H1 (cell line): ENCODE measurements at places on chromosomes 5 and 9. TPM values are rescaled to one million over a fixed set of nuclear protein-coding genes. Genes with fewer than 3 reads are reported as not detected.

Gene SLIT3
- total RNA-seq, result 0.86 and 1.1 TPM in 2 replicates

Gene SLC4A9
- total RNA-seq, result 0.15 and 0.28 TPM in 2 replicates

Gene SCGB3A2
- total RNA-seq, result 63.6 and 74.3 TPM in 2 replicates

Gene SLC6A18
- not detected in 2 replicates for total RNA-seq

Gene CAMK2A
- total RNA-seq, result 0.23 and 0.28 TPM in 2 replicates

Gene AK8
- 0.48 and 0.52 TPM in 2 replicates for total RNA-seq

Gene HACD4
- 0.61 and 0.86 TPM in 2 replicates for total RNA-seq

Gene LHX3
- not detected in 2 replicates for total RNA-seq

Gene BTNL3
- total RNA-seq, result not detected in 2 replicates

Gene NR5A1
- total RNA-seq, result 0.42 and 0.58 TPM in 2 replicates

- H3K27me3 ChIP-seq, result no peaks in the 10 kb centered on the region
- H3K4me3 ChIP-seq, result no peak overlapping the region
- no peak for DNase-seq
- H3K36me3 ChIP-seq, result no peaks in the 10 kb centered on the region
- peaks cover 2% of the 10 kb centered on the region; the same call in 1 of the 2 replicates for H3K4me1 ChIP-seq
- no peak overlapping the region for H3K27ac ChIP-seq
These were observed 151.5 kb downstream of the TAF11L14 start for GRCh38 chr5:17785774-17786173.

DNA sequence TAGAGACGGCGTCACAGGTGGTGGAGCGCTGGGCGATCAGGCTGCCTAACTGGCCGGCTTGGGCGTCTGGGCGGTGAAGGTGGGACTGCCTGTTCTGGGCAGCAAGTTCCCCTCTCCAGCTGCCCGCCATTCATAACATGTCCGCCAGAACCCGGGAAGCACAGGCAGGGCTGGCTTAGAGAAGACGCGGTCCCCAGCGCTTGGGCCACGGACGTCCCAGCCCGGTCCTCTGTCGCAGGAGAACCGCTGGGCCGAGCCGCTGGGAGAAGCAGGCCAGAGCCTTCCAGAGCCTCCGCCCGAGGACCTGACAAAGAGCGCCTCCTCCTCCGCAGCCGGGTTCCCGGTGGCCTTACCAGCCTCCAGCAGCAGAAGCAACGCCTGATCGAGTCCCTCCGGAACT is 15.2 kb upstream of the HAND1 start:
- H3K36me3 ChIP-seq, result no peaks in the 10 kb centered on the region
- no peaks in the 10 kb centered on the region for H3K27me3 ChIP-seq
- DNase-seq, result peak; percentile 55

GRCh38 chr5:140557136-140557805 is at the start of gene SRA1:
Gene SRA1 (minus strand): TSS chr5:140557473. CDS start chr5:140557452, 21 bp downstream.
- no peaks in the 10 kb centered on the region; the same call in none of the 2 replicates for H3K36me3 ChIP-seq
- H3K4me3 ChIP-seq, result peak within 1 kb of the TSS; percentile 61

GRCh38 chr9:135046739-135047350 is 40.6 kb upstream of the OLFM1 start:
- no peaks in the 10 kb centered on the region for H3K4me1 ChIP-seq
- H3K27ac ChIP-seq, result no peak overlapping the region
- no peak for DNase-seq
- H3K4me3 ChIP-seq, result no peak overlapping the region
- H3K27me3 ChIP-seq, result no peaks in the 10 kb centered on the region

DNA sequence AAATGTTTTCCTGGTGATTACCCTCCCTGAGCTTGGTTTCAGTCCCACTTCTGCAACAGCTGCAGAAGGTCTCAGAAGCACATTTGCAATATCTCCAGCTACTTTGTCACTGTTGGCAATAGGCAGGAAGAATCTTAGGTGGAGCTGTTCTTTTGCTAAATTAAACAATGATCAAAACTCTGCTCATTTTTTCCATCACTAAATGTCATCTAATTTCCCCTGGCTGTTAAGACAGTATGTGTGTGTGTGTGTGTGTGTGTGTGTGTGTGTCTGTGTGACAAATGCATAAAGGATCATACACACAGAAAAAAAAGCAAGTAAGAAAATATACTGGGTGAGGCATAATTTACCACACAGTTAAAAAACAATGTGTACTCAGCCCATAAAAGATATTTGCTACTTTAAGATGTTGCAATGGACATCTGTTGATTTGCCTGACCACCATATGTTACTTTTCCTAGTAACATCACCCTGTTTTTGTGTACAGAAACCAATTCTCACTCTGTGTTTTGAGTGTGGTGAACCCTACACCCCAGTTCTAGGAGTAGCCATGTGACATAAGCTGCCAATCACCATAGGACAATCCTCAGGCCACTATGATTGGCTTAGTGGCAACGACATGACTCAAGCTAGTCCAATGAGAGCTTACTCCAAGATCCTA is 572.6 kb upstream of the CLINT1 start:
- no peaks in the 10 kb centered on the region for H3K36me3 ChIP-seq
- H3K27ac ChIP-seq, result no peak overlapping the region
- no peaks in the 10 kb centered on the region for H3K27me3 ChIP-seq
- no peaks in the 10 kb centered on the region for H3K4me1 ChIP-seq
- no peak overlapping the region for H3K4me3 ChIP-seq

- H3K27me3 ChIP-seq, result no peaks in the 10 kb centered on the region
- DNase-seq, result no peak
- no peak overlapping the region for H3K4me3 ChIP-seq
- no peaks in the 10 kb centered on the region for H3K4me1 ChIP-seq
- no peaks in the 10 kb centered on the region for H3K36me3 ChIP-seq
These were observed 25.8 kb upstream of the PCA3 start for GRCh38 chr9:76738402-76738801.

DNA sequence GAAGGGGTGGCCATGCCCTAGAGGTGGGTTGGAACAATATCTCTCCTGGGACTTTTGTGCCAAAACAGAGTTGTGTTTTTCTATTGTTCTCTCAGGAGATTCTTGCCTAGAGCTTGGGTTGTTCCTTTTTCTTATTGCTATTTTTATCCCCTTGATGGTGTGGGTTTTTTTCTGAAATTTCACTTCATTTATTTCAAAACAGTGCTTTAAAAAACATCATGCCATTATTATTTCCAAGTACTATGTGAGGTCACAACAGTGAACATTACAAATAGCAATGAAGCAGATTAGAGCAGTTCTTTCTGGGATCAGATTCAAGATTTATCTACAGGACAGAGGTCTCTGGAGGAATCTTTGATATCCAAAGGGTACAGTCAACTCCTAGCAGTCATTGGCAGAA is 76.6 kb downstream of the ACTBL2 start:
- no peaks in the 10 kb centered on the region for H3K4me1 ChIP-seq
- no peak for DNase-seq
- H3K27ac ChIP-seq, result no peak overlapping the region

- no peaks in the 10 kb centered on the region for H3K27me3 ChIP-seq
- H3K4me3 ChIP-seq, result no peak overlapping the region
- no peak for DNase-seq
These were observed 439.1 kb upstream of the KIF2A start for GRCh38 chr5:61866930-61867329.

DNA sequence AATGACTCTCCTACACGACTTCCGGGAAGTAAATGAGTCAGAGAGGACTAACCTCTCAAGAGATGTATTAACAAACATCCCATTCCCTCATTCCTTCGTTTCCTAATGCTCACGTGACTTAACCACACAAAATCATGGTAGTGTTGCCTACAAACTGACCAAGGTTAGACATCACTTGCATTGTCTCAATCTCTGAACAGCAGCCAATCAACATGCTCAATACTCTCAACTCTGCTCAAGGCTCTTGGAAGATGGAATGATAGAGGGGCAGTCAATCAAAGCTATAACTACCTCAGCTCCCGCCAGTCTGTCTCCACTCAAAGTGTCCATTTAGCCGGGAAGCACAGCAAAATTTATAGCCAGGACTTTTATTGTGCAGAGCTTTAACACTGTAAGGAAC is 143.8 kb upstream of the PIK3R1 start:
- H3K4me1 ChIP-seq, result no peaks in the 10 kb centered on the region
- DNase-seq, result no peak
- no peak overlapping the region for H3K4me3 ChIP-seq
- no peak overlapping the region for H3K27ac ChIP-seq
- H3K36me3 ChIP-seq, result no peaks in the 10 kb centered on the region

GRCh38 chr5:158953929-158954534 is 145.7 kb downstream of the EBF1 start:
- H3K27me3 ChIP-seq, result peaks cover 54% of the 10 kb centered on the region
- no peak overlapping the region for H3K4me3 ChIP-seq
- no peak for DNase-seq

DNA sequence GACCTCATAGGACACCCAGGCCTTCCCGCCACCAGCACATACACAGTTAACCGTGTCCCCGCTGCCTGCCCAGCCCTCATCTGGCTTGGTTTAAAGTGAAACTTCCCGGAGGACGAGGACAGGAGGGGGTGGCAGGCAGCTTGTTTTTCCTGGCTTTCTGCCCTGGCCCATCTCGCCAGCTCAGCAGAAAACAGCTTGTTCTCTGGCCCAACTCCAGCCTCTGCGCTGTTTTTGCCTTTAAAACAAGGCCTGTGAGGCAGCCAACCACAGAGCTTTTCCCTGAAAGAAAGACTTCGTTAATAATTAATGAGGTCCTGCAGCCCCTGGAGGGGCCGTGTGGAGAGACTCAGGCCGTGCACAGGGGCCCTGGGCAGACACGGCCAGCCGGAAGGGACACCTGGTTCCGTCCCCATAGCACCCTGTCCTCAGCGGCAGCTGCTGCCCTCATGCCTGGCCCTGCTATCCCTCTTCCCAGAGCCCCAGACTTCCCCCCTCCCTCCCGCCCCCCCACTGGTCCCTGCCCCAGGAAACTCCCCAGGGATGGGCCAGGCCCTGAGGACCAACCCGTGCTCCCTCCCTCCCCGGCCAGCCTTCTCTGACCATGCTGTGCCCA is 108.7 kb downstream of the RXRA start:
- H3K4me1 ChIP-seq, result 0 out of 2 replicates have a peak, but pooled peaks cover 9% of the 10 kb centered on the region
- no peak for DNase-seq
- no peaks in the 10 kb centered on the region for H3K27me3 ChIP-seq
- no peak overlapping the region for H3K27ac ChIP-seq

- no peak for DNase-seq
- no peak overlapping the region for H3K4me3 ChIP-seq
These were observed 27.4 kb upstream of the WHRN start for GRCh38 chr9:114532561-114533237.

DNA sequence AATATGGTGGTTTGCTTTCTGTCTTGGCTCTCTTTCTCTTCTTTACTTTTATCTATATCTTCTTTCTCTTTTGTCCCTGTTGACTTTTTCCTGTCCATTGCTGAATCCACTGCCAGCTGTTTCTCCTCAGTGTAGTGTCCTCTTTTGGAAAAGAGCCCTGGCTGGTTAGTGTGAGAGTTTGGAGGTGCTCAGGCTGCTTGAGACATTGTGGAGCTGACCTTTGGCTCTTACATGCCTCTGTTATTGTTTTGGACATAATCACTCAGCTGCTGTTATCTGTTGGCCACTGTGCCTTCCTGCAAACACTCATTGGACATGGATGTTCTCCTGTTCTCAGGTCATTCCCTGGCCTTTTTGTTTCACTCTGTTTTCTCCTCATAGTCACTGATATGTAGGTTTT is 295.4 kb upstream of the RIOK2 start:
- H3K4me3 ChIP-seq, result no peak overlapping the region
- H3K27ac ChIP-seq, result no peak overlapping the region
- DNase-seq, result no peak
- no peaks in the 10 kb centered on the region for H3K27me3 ChIP-seq
- no peaks in the 10 kb centered on the region for H3K4me1 ChIP-seq

GRCh38 chr9:32344551-32345182 is 39.8 kb upstream of the ACO1 start:
- H3K36me3 ChIP-seq, result no peaks in the 10 kb centered on the region
- peak overlapping the region; percentile 17 for H3K4me3 ChIP-seq
- H3K27ac ChIP-seq, result peak overlapping the region; percentile 78; the same call in 1 of the 2 replicates
- H3K27me3 ChIP-seq, result no peaks in the 10 kb centered on the region

DNA sequence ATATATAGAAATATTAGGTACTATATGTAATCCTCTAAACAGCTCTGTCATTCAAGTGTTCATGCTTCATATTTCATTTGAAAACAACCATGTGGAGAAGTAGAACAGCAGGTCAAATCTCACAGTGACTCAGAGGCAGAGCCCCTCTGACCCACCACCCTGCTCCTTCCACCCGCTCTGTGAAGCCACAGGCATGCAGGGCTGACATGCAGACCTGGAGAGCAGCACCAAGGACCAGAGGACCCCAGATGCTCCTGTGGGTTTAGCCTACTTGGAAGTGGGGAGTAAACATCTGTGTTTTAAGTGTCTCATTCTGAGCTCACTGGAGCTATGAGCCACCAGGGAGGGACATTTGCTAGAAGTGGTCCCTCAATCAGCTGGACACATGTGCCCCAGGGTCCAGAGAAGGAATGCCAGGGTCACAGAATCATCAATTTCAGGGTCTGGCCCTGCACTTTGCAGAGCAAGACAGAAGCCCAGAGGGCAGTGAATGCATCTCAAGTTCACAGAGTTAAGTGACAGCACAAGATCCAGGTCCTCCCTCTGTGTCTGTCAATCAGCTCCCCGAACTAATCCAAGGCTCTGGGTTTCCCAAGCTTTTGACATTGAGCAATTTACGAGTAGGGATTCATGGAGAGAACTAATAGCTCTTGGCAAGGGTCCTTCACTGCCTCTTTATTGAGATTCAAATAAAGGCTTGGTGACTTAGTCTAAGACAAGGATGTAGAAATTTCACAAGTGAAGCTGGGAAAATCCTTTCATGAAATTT is 441.1 kb downstream of the SEMA5A start:
- no peaks in the 10 kb centered on the region for H3K4me1 ChIP-seq
- H3K27ac ChIP-seq, result no peak overlapping the region
- H3K4me3 ChIP-seq, result no peak overlapping the region
- H3K36me3 ChIP-seq, result no peaks in the 10 kb centered on the region
- no peak for DNase-seq

- H3K27ac ChIP-seq, result no peak overlapping the region
- H3K27me3 ChIP-seq, result no peaks in the 10 kb centered on the region
- no peaks in the 10 kb centered on the region for H3K36me3 ChIP-seq
- H3K4me1 ChIP-seq, result no peaks in the 10 kb centered on the region; the same call in 1 of the 2 replicates
These were observed 28.2 kb downstream of the SH3PXD2B start for GRCh38 chr5:172426086-172426485.

- no peaks in the 10 kb centered on the region for H3K4me1 ChIP-seq
- no peak for DNase-seq
- no peak overlapping the region for H3K27ac ChIP-seq
- no peaks in the 10 kb centered on the region for H3K27me3 ChIP-seq
These were observed 96.2 kb upstream of the EFNA5 start for GRCh38 chr5:107766972-107767371.

GRCh38 chr5:14806456-14806855 is 65.1 kb downstream of the ANKH start:
- DNase-seq, result no peak
- H3K27me3 ChIP-seq, result no peaks in the 10 kb centered on the region
- no peak overlapping the region for H3K27ac ChIP-seq
- H3K36me3 ChIP-seq, result no peaks in the 10 kb centered on the region
